B cell (primary cell): ENCODE measurements at places on chromosomes 13 and 19. TPM values are rescaled to one million over a fixed set of nuclear protein-coding genes. Genes with fewer than 3 reads are reported as not detected.

- no peak overlapping the region for H3K4me3 ChIP-seq
- no peak for DNase-seq
- H3K27me3 ChIP-seq, result no peaks in the 10 kb centered on the region
Measured at GRCh38 chr19:54728167-54728566, 3.9 kb downstream of the KIR3DL3 start.

- DNase-seq, result no peak
- no peak overlapping the region for H3K4me3 ChIP-seq
- no peaks in the 10 kb centered on the region for H3K27me3 ChIP-seq
- no peaks in the 10 kb centered on the region for H3K4me1 ChIP-seq
- no peaks in the 10 kb centered on the region for H3K36me3 ChIP-seq
Measured at GRCh38 chr13:73593199-73593765, 534.5 kb downstream of the KLF5 start.

DNA sequence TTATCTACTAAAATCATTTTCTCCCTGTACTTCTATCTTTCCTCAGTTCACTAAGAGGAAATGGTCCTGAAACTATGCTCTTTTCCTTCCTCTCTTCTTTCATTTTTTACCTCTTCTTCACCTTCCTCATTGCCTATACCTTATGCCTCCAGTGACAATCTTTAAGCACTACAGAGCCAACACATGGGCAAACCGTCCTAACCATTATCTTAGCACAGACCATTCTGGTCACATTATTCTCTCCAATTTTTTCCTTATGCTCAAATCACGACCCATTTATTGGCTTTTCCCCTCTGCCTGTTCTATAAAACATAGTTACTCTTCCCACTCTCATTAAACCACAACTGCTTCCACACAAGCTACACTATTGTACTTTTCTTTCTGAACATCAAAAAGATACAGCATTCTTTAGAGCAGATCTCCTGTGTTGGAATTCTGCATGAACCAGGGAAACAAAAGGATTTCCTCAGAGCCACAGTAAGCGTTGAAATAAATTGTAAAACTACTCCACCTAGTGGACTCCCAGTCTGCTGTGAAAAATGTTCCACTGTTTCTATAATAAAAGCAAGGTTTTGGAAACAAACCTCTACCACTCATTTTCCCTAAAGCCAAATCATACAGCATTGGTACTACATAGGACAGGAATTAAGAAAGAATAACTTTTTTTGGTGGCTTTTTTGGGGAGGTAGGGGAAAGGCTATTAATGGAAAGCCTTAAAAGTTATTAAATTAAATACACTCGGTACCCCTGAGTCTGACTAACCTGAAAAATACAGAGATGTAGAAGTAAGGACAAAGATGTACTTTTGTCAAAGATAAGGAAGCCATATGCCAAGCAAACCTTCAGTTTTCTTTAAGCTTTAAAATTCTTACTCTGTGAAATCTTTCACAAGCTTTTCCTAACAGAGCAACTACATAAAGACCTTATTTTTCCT is 19.5 kb downstream of the NUFIP1 start:
- no peaks in the 10 kb centered on the region for H3K27me3 ChIP-seq
- H3K27ac ChIP-seq, result no peak overlapping the region
- peaks cover 16% of the 10 kb centered on the region for H3K4me1 ChIP-seq
- no peak overlapping the region for H3K4me3 ChIP-seq
- H3K36me3 ChIP-seq, result no peaks in the 10 kb centered on the region

The ZNF667 gene
- 2.8 and 6.0 TPM in 2 replicates for polyA plus RNA-seq
